Adipocyte (in vitro differentiated cells): ENCODE measurements at places on chromosomes 1 and 21.

GRCh38 chr1:29758781-29759499, 522.6 kb downstream of the PTPRU start:
- DNase-seq: no peak

DNA sequence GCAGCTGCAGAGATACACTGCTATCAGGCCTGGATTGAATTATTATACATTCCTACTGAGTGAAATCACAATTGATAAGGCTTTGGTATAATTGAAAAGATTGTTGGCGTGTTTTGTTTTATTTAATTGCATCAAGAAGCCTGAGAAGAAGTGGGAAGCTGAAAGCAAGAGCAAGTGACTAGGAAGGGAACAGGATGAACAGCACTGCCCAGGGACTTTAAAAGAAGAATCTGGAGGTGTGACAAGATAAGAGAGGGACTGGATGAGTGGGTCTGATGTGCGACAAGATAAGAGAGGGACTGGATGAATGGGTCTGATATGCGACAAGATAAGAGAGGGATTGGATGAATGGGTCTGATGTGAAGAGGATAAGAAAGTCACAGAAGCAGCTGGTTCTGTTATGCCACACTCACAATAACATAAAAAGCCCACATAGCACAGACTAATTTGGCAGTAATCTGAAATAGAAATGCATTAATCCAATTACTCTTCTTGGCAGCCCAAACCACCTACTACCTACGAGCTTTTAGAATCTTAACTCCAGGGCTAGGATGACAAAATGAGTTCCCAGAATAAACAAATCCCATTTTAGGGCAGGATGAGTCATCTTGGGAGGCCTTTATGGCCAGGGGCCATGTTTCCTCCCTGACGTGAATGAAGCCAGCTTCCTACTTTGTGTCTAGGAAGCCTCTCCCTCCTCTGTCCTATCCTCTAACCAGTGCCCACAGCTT, 129.7 kb downstream of the DUSP10 start:
- peak; percentile 90 for DNase-seq

GRCh38 chr1:208154040-208154439, 90.1 kb downstream of the PLXNA2 start:
- no peak for DNase-seq

GRCh38 chr1:119667173-119667572, 19.1 kb upstream of the ZNF697 start:
- DNase-seq: no peak

GRCh38 chr1:27332536-27333281, 9.1 kb upstream of the SYTL1 start:
- DNase-seq: peak; percentile 75

DNA sequence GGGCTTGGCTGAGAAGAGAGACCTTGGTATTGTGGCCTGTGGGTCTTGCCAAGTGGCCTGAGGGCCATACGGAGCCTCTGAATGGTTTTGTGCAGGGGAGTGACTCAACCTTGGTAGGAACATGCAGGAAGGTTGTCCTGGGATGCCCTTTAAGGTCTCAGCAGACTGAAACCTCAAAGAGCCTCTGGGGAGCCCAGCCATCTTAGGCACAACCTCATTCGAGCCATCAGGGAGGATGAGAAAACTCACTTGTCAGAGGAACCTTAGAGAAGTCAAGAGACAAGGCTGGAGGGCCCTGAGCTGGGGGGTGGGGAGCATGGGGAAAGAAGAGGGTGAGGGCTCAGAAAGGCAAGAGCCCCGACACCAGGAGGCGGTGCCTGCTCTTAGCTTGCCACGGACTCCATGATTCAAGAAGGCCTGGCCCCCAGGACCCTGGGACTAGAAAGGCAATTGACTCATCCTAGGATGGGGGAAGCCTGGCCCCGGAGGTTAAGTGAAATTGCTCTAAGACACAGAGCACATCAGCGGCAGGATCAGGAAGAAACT, 13.0 kb downstream of the IFI6 start:
- peak; percentile 66 for DNase-seq

DNA sequence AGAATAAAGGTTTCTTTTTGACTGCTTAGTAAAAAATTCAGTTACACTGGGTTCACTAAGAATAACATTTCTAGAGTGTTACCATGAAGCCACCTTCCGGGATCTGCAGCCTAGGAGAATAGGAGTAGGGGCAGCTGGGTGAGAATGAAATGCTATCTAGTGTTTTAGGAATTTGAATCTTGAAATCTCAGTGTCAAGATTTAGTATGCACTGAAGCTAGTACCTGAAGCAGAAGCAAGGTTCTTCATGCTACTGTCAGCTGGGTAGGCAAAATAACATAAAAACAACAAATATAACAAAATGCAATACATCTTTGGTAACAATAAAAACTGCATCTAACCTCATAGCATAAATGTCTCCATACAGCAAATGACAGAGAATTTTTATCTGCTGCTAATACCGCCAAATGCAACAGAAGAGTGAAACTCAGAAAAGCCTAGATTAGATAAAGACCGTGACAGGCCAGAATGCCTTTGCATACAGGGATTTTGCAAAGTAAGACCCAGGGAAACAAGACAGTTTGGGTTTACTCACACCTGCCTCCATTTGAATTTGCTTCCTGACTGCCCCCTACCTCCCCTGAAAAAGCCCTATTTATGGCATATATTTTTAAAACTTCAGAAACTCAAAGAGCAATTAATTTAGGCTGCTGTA, 58.2 kb downstream of the GADD45A start:
- no peak for DNase-seq

DNA sequence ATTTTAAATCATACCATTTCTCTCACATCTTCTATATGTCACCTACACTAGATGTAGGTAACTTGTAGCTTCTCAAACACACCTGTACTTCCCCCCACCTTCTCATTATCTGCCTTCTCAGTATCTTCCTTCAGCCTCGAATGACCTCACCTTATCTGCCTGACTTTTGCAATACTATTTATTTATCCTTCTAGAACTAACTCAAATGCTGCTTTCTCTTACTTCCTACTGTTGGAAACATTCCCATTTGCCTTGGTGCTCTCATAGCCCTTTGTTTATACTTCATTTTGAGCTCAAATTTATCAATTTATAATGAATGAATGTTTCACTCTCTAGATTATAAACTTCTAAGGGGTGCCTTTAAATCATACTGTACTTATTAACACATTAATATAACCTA, 50.4 kb upstream of the KIAA1614 start:
- DNase-seq: no peak

DNA sequence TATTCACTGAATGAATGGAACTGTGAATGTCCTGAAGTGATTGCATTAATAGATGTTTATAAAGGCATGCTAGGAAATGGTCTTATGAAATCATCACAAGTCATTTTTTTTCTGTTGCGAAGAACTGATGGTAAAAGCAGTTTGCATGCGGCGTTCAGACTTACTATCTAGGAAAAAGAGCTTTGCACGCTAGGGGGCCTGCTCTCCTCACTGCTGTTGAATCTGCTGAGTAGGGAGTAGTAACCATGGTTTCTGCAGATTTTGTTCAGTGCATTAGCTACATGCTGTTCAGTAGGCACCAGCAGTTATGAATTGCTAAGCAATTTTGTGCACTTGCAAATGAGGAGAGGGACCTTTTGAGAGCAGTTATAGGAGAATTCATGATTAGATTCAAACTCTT, 57.9 kb downstream of the CENPF start:
- peak; percentile 73 for DNase-seq
